ENCODE measurements at places on chromosomes 7 and 10.

DNA sequence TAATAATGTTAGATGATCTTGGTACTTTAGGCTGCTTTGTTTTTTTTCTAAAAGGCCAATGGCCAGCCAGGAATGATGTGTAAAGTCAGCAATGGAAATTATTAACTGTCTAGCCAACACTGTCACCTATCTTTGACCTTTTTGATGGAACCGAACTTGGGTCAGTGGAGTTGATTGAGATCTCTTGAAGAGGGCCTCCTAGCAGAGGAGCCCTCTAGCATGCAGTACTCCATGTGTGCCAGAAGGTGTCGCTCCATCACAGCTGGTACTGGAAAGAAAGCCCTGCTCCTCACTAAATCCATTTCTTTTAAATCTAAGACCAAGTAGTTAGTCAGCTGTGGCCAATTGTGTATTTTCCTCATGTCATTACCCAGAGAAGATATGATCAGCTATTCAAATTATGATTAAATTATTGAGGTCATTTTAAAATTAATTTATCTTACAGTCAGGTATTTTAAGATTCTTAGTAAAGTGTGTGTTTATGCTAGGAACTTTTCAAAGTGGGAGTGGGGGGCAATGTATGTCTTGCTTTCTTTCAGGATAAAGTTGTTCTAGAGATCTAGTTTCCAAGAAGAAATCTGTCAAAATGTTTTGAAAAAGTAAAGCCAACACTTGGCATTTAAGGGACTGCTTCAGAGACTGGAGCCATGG, 33.1 kb upstream of the CROT start:
- H3K27me3 ChIP-seq: peaks cover 9% of the 10 kb centered on the region
- H3K36me3 ChIP-seq: no peaks in the 10 kb centered on the region
- peaks cover 4% of the 10 kb centered on the region for H3K4me1 ChIP-seq
- no peak overlapping the region for H3K27ac ChIP-seq
- no peak overlapping the region for H3K4me3 ChIP-seq
- no peak for DNase-seq

DNA sequence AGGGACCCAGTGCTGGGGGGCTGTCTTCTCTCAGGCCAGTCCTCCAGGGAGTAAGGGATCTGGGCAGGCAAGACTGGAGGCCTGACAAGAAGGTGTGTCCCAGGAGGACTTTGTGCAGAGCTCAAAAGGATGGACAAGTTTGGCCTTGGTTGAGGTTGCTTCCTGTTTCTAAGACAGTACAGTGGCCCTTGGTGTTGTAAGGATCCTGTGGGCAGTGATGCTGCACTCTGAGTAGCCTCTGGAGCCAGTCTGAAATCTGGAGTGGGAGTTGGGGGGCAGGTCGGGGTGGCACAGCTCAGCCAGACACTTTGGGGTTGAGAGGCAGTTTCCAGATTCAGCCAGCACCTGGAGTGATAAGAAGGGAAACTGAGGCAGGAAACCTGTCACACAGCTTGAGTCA, 139.2 kb upstream of the ZMIZ1 start:
- H3K4me1 ChIP-seq: peaks cover 32% of the 10 kb centered on the region
- H3K27me3 ChIP-seq: no peaks in the 10 kb centered on the region
- H3K36me3 ChIP-seq: no peaks in the 10 kb centered on the region
- H3K4me3 ChIP-seq: no peak overlapping the region
- DNase-seq: no peak
- no peak overlapping the region for H3K27ac ChIP-seq

DNA sequence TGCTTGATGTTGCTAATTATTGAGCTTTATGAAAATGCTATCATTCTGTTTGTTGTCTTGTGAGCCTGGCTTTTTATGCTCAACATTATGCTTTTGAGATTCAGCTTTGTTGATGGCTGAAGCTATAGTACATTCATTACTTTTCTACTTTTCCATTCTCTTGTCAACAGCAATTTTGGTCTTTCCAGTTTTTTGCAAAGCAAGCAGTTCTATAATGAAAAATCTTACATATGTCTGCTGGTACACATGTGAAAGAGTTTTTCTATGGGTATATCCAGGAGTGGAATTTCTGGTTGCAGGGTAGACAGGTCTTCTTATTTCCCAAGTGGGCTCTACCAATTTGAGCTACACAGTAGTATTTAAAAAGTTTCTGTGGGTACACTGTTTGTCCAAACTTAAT, 36.8 kb downstream of the SLC35B4 start:
- no peak overlapping the region for H3K27ac ChIP-seq
- no peak overlapping the region for H3K4me3 ChIP-seq
- H3K27me3 ChIP-seq: peaks cover 52% of the 10 kb centered on the region
- no peak for DNase-seq
- H3K36me3 ChIP-seq: no peaks in the 10 kb centered on the region
- H3K4me1 ChIP-seq: no peaks in the 10 kb centered on the region

- H3K36me3 ChIP-seq: no peaks in the 10 kb centered on the region
- H3K27ac ChIP-seq: no peak overlapping the region
- H3K4me3 ChIP-seq: no peak overlapping the region
- H3K4me1 ChIP-seq: peaks cover 2% of the 10 kb centered on the region
- DNase-seq: no peak
These were observed 43.0 kb upstream of the DLX6 start for GRCh38 chr7:96962221-96962885.

- no peaks in the 10 kb centered on the region for H3K4me1 ChIP-seq
- H3K36me3 ChIP-seq: no peaks in the 10 kb centered on the region
- H3K27me3 ChIP-seq: peaks cover 47% of the 10 kb centered on the region
- H3K27ac ChIP-seq: no peak overlapping the region
- no peak overlapping the region for H3K4me3 ChIP-seq
- no peak for DNase-seq
These were observed 119.9 kb downstream of the PLXNA4 start for GRCh38 chr7:132456418-132456817.

DNA sequence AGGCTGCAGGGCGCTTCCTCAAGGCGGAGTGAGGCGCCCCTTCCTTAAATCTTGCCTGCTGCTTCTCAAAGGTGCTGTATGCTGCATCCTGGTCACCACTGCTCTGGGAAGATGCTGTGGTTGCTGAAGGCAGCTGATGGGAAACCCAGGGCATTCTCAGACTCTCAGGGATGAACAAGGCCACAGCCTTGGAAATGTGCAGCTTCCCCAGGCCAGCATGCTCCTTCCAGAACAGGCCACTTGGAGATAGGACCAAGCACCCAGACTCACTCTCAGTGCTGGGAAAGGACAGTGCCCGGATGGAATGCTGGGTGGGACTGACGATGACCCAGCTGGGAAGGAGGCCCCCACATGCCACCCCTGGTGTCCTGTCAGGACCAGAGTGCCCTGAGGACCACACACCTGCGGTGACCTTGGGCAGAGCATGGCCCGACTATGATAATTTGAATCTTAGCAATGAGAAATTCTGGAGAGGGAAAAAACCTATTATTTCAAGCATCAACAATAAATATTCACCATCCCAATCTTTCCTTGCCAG, 235.5 kb downstream of the TNS3 start:
- H3K27me3 ChIP-seq: no peaks in the 10 kb centered on the region
- H3K4me1 ChIP-seq: peaks cover 13% of the 10 kb centered on the region
- H3K27ac ChIP-seq: peak overlapping the region; percentile 53
- H3K4me3 ChIP-seq: no peak overlapping the region
- no peak for DNase-seq

GRCh38 chr10:77608281-77608680, 29.3 kb downstream of the KCNMA1 start:
- no peak overlapping the region for H3K27ac ChIP-seq
- peaks cover 26% of the 10 kb centered on the region for H3K4me1 ChIP-seq
- no peaks in the 10 kb centered on the region for H3K27me3 ChIP-seq
- H3K4me3 ChIP-seq: no peak overlapping the region
- no peaks in the 10 kb centered on the region for H3K36me3 ChIP-seq

DNA sequence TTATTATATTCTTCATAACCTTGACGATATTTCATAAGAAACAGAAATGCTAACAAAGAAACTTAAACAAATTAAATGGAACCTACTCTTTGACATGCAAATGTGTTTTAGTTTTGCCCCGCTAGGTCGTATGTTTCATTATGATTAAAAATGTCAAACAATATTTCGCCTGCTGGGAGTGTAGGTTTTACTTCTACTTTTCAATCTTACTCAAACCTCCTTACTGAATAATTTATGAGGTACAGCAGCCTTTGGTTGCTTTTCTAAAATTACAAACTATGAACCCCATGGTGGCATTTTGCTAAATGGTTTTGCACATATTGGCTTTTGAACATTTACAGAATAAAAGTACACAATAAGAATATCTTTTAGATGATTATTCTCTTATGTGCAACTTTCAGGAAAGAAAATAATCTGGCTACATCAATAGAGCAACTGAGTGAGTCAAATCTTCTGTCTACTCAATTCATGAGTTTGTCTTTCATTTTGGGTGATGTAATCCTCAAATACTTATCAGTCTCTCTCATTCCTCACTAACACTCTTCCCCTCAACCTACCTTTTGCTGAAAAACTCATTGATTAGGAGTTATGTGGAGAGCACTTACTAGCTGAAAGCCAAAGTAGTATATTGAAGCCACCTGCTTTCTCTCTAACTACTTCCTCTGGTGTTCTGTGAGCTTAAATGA, 1226.4 kb downstream of the XPNPEP1 start:
- no peaks in the 10 kb centered on the region for H3K4me1 ChIP-seq
- no peak for DNase-seq
- H3K4me3 ChIP-seq: no peak overlapping the region
- H3K36me3 ChIP-seq: no peaks in the 10 kb centered on the region
- H3K27ac ChIP-seq: no peak overlapping the region

DNA sequence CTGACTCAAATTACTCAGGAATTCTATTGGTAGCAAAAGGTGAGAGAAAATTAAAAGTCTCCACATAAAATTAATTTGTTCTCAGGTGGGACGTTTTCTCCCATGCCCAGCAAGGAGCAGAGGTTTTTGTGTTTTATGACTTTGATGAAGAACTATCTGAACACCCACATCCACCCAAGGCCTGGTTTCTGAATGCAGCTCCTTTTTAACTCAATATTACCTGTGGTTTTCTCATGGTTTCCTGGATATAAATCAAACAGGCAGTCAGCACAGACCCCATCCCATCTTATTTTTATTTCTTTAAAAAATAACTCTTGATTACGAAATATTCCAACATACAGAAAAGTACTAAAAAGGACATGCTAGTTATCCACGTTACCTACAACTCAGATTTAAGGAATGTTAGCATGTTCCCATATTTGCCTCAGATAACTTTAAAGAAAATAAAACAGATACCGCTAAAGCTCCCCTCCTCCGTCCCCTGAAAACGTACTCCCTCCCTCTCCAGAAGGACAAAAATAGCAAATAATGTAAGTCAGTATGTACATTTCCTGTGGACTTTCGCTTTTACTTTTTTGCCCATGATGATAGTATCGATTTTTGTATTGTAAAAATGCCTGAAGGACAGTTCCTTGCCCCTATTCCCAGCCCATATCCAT, 43.4 kb downstream of the GLI3 start:
- no peak for DNase-seq
- H3K27ac ChIP-seq: peak overlapping the region; percentile 95
- H3K4me3 ChIP-seq: peak overlapping the region; percentile 22
- H3K27me3 ChIP-seq: no peaks in the 10 kb centered on the region

GRCh38 chr10:11336722-11337162, 274.7 kb downstream of the USP6NL start:
- H3K36me3 ChIP-seq: no peaks in the 10 kb centered on the region
- H3K4me1 ChIP-seq: peaks cover 26% of the 10 kb centered on the region
- DNase-seq: no peak
- H3K27ac ChIP-seq: no peak overlapping the region
- no peak overlapping the region for H3K4me3 ChIP-seq

DNA sequence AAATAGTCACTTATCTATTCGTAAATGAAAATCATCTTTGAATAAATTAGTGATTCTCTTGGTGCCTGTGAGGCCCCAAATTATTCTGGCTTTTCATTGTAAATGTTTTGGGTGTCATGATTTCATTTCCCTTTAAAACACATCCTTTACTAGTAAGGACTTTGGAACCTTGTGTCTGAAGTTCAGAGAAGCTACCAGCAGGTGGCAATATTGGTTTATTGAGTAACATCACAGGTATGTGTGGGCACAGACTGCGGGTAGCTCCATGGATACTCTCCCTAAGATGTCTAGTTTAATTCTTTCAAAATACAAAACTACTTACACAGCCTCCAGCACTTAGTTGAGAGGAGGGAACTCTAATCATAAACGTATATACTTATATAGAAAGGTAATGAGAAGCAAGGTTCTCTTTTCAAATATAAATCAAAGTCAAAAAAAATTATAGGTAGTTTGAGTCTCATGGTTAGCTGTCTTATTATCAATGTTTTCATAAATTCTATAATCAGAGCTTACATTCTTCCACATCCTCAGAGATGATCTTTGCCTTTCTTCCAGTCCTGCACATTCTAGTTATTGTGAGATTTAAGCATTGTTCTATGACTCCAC, 449.6 kb downstream of the GRM8 start:
- H3K27ac ChIP-seq: no peak overlapping the region
- peaks cover 33% of the 10 kb centered on the region for H3K27me3 ChIP-seq
- H3K4me1 ChIP-seq: peaks cover 4% of the 10 kb centered on the region
- no peak for DNase-seq
- H3K36me3 ChIP-seq: no peaks in the 10 kb centered on the region

GRCh38 chr7:71772779-71773178, 639.4 kb downstream of the CALN1 start:
- H3K27me3 ChIP-seq: peaks cover 30% of the 10 kb centered on the region
- H3K36me3 ChIP-seq: no peaks in the 10 kb centered on the region
- no peak for DNase-seq
- no peak overlapping the region for H3K4me3 ChIP-seq
- H3K27ac ChIP-seq: no peak overlapping the region

DNA sequence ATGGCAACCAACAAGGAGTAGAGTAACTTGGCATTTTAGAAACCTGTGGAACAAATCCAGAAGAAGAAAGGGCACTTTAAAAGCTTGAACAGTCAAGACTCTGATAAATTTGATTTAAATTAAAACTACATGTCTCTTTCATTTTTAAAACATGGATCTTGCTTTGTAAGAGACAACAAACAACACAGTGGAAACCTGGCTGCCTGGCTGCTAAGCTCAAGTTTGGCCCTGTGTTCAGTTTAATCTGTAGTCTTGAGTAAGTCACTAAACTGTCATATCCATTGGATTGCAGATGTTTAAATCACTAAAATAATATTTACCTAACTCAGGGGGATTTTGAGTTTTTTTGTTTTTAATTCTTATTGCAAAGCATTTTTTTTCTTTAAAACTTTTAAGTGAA, 374.9 kb upstream of the SEMA3D start:
- H3K27ac ChIP-seq: peak overlapping the region; percentile 62
- DNase-seq: no peak
- peaks cover 52% of the 10 kb centered on the region for H3K4me1 ChIP-seq
- H3K4me3 ChIP-seq: no peak overlapping the region

DNA sequence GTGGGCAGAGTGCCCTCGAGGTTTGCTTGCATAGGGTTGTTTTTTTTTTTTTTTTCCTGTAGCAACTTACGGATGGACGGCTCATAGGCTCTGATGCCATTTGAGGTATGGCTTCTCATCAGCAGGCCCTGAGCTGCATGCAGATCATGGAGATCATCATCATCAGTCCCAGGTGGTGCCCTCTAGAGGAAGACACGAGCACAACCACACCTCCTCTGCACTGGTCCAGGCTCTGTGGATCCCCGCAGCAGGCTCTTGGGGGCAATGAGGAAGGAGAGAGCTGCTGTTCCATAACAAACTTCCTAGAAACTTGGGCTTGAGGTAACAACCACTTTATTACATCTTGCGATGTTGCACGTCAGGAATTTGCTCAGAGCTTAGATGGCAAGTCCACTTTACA, 132.7 kb upstream of the CXCL12 start:
- no peak overlapping the region for H3K4me3 ChIP-seq
- H3K27ac ChIP-seq: no peak overlapping the region
- no peak for DNase-seq

- no peaks in the 10 kb centered on the region for H3K36me3 ChIP-seq
- no peaks in the 10 kb centered on the region for H3K4me1 ChIP-seq
- no peak overlapping the region for H3K4me3 ChIP-seq
- no peak overlapping the region for H3K27ac ChIP-seq
These were observed 6.7 kb downstream of the CALN1 start for GRCh38 chr7:72405418-72405817.

Data from mesothelial cell of epicardium (in vitro differentiated cells).